Hematopoietic multipotent progenitor cell treated with erythropoietin and hydrocortisone succinate and interleukin-3 and kit ligand, for 4 days (in vitro differentiated cells): ENCODE measurements at places on chromosomes 1 and 21.
A peak's percentile ranks its signal among the peaks of the same experiment; 100 is the strongest.

DNA sequence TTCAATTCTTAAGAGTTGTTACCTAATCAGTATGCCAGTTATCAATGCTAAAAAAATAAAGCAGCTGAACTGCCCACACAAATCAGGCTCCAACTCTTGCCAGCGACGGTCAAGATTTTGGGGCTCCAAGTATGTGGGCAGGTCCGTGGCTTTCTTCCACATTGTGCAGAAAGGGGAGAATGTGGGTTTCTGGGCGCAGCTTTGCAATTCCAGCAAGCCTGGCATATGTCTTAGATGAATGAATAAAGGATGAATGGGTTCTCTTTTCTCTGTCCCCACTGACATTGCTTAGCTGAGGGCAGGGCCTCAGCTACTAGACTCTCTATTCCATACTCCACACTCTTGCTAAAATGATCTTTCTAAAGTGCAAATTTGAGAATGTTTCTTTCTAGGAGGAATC lies 42.4 kb downstream of the NENF start:
- DNase-seq, result no peak

DNA sequence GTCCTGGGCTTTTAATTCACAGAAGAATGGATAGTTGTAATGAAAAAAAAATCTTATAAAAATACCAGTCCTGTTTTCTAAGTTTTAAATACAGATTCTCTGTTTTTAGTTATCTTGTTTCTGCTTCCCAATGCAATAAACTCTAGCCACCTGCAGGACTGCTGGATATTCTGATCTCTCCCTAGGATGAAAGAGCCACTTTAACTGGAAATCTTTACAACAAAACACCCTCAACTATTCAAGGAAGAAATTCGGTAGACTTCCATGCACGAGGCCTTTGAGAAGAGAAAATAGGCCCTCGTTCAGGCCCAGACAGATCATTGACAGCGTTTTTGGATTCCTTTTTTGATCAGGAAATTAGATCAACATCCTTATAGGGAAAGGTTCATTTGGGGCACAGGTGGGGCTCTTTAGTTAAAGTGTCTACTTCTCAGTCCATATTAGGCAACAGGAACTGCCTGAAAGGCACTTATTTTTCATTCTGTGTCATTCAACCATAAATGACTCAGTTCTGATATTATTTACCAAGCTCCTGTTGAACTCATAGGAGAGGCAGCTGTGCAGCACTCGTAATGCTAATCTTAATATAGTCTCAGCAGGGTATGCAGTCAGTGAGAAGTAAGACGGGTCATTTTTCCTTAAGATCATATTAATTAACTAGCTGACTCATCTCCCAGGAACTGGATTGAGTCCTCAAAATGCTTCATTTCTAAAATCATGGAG lies 71.1 kb upstream of the ERRFI1 start:
- no peak for DNase-seq

DNA sequence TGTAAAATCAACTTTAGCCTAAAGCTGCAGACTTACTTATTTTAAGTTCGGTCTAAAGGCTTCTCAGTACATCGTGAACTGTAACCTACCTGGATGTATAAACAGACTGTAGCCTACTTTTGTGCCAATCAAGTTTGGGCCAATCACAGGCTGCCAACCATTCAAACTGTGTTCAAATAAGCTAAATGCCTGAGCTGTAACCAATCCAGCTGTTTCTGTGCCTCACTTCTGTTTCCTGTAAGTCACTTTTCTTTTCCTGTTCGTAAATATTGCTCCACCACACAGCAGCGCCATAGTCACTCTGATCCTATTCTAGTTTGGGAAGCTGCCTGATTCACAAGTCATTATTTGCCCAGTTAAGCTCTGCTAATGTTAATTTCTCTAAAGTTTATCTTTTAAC lies 37.5 kb upstream of the SLAMF9 start:
- peak; percentile 59 for DNase-seq

DNA sequence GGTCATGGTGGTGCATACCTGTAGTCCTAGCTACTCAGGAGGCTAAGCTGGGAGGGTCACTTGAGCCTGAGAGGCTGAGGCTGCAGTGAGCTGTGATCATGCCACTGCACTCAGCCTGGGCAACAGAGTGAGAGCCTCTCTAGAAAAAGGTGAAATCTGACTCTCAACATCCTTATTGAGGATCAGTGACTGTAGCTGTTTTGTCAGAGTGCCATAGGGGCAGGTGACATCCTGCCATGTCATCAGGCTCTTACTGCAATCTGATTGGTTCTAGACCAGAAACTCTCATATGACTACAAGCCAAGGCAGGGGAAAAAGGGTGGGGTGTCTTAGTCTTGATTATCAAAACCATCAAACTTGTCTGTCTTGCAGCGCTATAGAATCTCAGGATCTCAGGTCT lies 62.8 kb upstream of the NGF start:
- DNase-seq, result no peak

GRCh38 chr1:201769966-201770365 lies 59.0 kb upstream of the IPO9 start:
- no peak for DNase-seq

GRCh38 chr1:24393892-24394291 lies 19.7 kb downstream of the STPG1 start:
- no peak for DNase-seq

- DNase-seq, result no peak
Measured at GRCh38 chr1:156471496-156472490, 28.8 kb downstream of the MEF2D start.

GRCh38 chr1:168019407-168019806 lies 82.5 kb upstream of the MPC2 start:
- DNase-seq, result peak; percentile 18

GRCh38 chr1:56167596-56167995 lies 411.8 kb downstream of the PLPP3 start:
- no peak for DNase-seq

- DNase-seq, result no peak
Measured at GRCh38 chr1:173503391-173503790, 26.3 kb downstream of the PRDX6 start.

- no peak for DNase-seq
Measured at GRCh38 chr1:4395158-4395557, 259.3 kb upstream of the AJAP1 start.

- no peak for DNase-seq
Measured at GRCh38 chr1:32896451-32896850, 4.7 kb downstream of the TMEM54 start.
